ENCODE measurements at places on chromosomes 12 and 14.

- DNase-seq, result no peak
These were observed 73.3 kb downstream of the B4GALNT3 start for GRCh38 chr12:532908-533565.

GRCh38 chr12:4478933-4479332, 33.3 kb upstream of the FGF6 start:
- no peak for DNase-seq

GRCh38 chr12:108928695-108929094, 48.8 kb downstream of the DAO start:
- no peak for DNase-seq

DNA sequence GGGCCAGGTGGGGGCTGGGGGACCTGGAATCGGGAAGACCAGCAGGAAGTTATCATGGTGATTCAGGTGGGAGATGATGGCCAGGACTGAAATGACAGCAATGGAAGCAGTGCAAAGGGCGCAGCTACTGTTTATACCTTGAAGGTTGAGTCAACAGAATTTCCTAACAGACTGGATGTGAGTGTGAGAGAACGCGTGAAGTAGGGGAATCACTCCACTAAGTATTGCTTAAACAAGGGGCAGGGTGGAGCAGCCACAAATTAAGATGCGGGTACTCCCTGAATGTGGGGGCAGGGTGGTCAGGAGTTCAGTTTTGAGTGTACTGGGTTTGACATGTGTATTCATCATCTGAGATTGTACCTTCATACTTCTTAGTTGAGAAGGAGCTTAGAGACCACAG, 45.1 kb downstream of the MYF5 start:
- no peak for DNase-seq

GRCh38 chr12:62248873-62249272, 11.3 kb upstream of the USP15 start:
- DNase-seq, result no peak

GRCh38 chr12:51517800-51518199, 73.2 kb upstream of the SCN8A start:
- no peak for DNase-seq

GRCh38 chr12:80829767-80830166, 108.0 kb downstream of the LIN7A start:
- no peak for DNase-seq

DNA sequence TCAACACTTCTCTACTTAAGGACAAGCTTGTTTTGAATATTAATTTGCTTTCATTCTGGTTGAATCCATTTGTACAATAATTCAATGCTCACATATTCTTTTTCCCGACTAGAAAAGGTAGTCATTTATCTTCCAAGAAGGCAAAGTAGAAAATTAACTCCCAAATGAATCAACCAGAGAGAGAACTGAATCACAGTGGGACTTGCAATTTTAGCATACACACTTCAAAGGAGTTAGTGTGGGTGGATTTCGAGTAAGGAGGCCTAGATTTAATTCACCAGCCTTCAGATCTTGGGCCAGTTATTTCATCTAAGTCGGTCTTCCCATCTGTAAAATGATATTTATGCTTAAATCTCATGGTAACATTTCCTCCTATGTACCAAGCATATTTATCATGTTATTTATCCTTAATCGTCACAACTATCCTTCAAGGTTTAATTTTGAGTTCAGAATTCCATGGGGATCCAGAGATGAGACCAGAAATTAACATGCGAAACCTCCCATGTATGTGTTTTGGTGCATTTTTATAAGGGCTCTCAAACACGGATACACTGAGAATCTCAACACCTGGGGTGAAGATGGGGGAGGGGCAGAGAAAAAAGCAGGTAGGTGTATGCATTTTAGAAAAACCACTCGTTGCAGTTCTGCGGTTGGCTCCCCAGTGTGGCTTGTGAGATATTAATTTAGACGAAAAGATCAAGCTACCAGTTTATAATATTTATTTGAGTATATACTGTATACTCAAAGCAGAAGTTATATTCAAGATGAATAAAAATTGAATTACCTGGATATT, 38.9 kb upstream of the IL22 start:
- no peak for DNase-seq

DNA sequence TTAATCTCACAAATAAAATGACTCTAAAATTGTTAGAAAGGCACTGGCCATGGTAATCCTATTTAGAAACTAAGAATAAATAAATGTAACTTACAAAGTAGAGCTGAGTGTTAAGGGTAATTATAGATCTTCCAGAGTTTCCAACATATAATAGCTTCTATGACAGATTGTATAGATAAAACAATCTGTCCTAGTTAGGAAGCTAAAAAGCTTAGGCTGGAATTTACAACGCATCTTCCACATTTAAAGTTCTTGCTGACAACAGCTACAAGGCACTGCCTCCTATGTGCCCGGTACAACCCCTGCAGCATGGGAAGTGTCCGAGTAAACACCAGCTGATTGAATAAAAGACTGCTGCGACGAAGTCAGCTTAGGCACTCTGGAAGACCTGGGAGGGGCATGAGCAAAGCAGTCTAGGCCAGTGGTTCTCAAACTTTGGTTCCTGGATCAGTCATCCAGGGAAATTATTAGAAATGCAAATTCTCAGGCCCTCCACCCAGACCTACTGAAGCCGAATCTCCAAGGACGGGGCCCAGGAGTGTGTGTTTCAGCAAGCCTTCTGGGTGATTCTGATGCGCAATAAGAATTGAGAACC, 635.6 kb upstream of the TBX3 start:
- DNase-seq, result no peak

- no peak for DNase-seq
These were observed 22.2 kb upstream of the EDDM3A start for GRCh38 chr14:20723488-20723887.

- no peak for DNase-seq
These were observed 8.5 kb downstream of the TMEM233 start for GRCh38 chr12:119601877-119602733.

DNA sequence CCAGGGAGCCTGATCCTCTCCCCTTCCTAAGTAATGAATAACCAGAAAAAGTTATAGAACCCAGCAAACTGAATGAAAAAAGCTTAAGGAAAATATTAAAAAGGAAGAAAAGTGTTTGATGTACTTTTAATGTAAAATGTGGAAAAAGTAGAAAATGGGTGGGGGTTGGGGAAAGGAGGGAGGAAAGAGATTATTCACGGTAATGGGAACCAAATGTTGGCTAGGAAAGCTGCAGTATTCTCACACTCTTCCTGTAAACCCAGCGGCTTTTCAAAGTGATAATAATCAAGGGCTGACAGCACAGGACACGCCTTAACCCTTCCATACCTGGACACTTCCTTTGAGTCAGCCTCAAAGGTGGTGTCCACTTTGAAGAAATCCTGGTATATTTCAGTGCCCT, 139.2 kb downstream of the TGFB3 start:
- DNase-seq, result no peak

GRCh38 chr14:51071857-51072256, 23.0 kb downstream of the TRIM9 start:
- DNase-seq, result no peak

DNA sequence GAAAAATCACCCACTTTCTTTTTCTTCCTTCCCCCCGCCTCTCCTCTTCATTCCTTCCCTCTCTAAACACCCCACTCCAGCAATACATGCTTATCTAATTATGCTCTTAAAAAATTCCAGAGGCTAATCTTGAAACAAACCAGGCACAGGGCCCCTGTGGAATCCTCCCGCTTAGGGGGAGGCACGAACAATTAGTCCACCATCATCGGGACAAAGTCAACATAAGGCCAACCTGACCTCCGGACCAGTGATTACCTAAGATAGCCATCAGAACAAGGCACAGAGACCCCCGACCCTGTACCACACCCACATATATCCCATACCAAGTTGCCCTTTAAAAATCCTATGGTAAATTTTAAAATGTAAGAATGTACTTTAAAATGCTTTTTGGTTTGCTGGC, 47.1 kb downstream of the KIF21A start:
- DNase-seq, result no peak

DNA sequence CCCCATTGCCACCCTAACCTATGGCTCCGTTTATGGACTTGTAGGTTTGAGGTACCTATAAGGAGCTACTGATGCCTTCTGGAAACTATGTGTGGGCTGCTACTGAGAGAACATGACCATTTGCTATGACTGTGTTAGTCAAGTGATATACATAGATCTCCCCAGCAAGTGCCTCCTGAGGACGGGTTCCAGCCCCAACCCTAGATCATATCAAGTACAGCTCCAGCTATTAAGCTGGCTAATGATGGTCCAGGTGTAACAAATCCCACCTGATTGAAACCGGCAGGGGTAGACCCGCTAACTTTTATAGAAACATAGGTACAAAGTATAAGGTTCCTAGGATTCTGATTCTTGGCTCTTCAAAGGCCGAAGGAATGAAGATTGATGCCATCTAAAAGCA, 23.7 kb downstream of the NINJ2 start:
- DNase-seq, result no peak

GRCh38 chr12:92431146-92431545, 271.6 kb upstream of the PLEKHG7 start:
- DNase-seq, result no peak

DNA sequence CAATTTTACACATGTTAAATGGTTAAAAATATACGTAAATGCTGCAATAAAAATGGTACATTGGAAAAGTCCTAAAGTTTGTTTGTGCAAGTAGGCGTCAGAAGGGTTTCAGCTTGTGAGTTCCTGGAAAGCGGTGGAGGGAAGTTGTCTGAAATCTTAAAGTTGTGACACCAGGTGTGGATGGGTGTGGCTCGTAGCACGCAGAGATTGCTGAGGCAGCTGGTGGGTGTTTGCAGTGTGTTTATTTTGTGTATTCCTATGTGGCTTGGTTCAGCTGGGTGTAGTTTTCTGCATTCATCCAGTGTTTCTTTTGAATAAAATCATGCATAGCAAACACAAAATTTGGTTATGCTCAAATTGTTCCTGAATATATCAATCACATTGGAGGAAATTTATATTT, 136.8 kb upstream of the TBX3 start:
- DNase-seq, result no peak

GRCh38 chr12:82754856-82755255, 68.2 kb downstream of the TMTC2 start:
- DNase-seq, result no peak

DNA sequence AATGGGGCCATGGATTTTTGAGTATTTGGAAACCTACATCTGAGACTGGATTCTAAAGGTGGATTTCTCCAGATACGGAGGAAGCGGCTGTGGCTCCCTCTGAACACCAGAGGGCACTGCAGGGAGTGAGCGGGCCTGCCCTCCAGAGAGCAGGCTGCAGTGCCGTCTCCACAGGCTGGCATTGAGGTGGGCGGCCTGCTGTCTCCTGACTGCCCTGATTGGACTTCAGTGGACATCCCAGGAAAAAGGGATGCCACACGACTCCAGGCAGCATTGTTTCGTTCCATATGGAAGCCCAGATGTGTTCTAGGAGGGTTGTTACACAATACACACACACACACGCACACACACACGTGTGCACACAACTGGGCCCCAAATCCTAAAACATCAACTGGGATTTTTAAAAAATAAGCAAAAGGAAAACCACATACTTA, 20.9 kb upstream of the ANO2 start:
- DNase-seq, result no peak
